ENCODE measurements at places on chromosomes 4 and X. TPM values are rescaled to one million over a fixed set of nuclear protein-coding genes. Genes with fewer than 3 reads are reported as not detected.

DNA sequence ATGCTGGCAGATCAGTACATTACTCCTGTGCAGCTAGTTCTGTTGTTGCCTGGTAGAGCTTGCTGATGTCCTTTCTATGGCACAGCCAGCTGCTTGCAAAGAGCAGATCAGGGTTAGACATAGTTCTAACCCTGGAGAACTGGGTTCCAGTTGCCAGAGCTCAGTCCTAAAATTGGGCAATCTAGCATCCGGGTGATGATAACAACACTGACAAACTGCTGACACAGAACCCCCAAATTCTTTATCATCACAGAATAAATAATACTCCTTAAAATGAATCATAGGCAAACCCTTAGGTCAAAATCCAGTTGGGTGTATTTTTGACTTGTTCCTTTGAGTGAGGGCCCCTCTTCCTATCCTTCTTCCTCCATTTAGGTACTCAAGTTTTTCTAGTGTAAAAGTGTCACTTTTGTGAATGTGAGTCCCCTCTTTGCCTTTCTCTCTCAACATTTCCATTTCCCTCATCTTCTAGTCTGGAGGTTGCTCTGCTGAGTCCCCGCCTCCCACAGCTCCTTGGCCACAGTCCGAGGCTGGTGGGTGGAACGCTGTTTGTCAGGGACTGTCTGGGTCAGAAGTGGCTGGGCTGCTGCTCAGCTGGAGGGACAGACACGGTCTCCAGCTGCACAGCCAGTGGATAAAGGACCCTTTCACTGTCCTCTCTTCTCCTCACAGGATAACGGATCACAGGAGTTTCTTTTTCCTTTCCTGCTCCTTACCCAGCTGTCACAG, 93.6 kb upstream of the RASGEF1B start:
- peak; percentile 90 for DNase-seq

DNA sequence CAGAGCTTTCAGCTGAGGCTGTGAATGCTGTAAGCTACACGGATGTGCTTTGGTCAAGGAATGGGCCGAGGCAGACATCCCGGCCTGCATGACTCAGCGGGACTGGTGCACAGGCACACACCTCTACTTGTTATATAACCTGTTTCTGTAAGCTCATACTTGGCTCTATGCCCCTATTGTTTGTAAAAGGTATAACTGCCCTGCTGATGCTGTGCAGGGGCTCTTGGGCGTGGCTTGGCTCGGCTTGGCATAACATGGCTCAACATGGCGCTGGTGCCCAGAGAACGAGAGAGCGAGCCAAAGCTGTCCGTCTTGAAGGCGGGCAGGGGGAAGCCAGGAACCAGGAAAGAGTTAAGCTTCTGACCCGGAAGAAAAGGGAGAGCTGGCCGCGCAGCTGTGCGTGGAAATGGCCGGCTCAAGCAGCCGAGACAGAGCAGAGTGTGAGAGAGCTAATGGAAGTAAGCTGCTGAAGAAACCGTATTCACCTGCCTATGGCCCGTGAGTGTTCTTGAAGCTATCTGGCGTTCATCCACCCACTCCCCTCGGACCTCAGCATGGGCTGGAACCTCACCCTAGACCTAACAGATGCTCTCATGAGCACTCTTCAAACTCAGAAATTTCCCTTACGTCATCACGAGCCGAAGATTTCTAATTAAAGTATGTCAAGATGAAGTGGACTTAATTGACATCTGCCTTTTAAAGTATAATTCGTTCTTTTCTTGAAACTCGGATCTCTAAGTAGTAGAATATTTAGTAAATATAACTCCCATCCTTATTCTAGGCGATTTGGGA, 286.3 kb upstream of the AGA start:
- no peak for DNase-seq

DNA sequence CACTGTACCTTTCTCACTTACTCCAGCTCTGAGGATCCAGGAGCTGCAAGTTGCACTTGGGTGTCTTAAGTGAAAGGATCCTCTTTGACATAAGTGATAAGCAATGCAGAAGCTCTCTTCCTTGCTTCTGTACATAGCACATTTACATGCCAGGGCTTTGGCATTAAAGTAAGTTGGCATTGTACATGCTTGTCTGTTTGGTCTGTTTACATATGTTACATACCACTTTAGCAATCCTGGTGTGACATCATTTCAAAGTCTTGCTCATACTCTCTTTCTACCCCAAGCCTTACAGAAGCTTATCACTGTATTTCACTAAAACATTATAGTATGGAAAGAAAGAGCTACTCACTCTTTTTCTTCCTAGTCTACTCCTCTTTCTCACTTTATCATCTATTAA, 2548.3 kb downstream of the ARAP2 start:
- no peak for DNase-seq

DNA sequence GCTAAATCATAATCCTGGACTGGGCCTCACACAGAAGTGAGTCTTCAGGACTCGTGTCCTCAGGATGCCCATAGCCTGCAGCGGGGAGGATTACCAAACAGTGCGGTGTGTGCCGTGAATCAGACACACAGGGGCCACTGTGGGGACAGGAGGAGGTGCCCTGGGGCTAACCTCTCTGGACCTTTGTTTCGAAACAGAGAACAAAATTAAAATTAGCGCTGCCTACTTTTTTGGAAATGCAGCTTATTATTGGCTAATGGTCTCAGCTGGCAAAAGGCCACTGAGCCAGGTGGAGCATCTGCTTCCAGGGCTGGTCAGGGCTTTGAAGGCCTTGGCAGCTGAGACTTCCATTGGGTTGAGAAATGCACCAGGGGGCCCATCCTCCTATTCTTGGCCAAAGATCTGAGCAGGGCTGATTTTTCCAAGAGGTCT, 236.2 kb downstream of the EVC2 start:
- no peak for DNase-seq

DNA sequence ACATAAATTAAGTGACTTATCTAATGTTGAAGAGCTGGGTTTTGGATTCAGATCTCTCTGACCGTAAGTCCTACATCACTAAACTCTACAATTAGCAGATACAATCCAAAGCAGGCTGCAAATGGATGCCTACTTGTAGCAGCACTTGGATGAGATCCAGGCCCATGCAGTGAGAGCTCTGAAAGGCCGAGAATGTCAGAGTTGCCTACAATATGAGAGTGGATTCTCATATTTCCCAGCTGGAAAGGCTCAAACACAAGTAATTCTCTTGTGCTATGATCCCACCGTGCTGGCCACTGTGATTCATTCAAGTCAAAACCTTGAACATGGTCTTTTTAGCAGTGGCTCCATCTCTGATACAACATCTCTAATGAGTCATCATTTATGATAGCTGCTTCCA, 125.4 kb upstream of the CHRDL1 start:
- no peak for DNase-seq

DNA sequence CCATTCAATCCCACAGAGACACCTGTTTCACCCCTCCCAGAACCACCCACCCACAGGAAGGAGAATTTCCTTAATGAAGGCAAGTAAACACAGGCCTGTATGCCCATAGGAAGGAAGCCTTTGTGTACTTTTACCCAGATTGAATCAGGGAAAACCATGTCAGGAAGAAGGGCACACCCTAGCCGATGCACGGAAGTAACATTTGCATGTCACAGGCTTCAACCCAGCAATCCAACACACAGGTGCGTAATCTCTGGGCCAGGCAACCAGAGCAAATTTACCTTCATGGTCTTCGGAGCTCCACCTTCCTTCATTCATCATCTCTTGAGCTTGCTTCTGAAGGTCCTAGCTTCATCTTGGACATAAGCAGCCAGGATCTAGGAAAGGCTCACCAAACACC, 206.3 kb downstream of the SHROOM3 start:
- DNase-seq: no peak

- DNase-seq: no peak
Measured at GRCh38 chr4:41043465-41043864, 170.9 kb downstream of the APBB2 start.

DNA sequence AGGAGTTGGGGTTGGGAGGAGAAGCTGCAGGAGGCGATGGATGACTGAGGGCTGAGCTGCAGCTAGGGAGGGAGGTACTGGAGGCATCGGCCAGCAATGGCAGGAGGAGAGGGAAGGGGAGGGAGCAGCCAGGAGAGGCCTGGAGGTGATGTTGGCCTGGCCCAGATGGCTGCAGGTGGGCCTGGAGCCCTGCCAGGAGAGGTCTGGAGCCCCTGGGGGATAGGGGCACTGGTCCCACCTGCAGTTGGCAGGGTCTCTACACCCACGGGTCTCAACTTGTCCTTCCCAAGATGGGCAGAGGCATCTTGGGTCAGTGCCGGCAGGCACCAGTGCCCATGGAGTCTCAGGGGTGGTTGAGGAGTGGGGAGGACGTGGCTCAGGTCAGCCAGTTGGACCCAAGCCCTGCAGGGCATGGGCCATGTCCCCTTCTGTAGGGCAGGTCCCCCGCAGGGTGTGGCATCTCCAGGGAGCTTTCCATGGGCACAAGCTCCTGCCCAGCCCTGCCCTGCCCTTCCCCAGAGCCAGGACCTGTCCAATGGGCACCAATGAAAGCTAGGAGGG, 2.7 kb upstream of the MXD4 start:
- peak; percentile 32 for DNase-seq

- no peak for DNase-seq
Measured at GRCh38 chr4:552019-552418, 24.1 kb downstream of the TMEM271 start.

GRCh38 chrX:97310373-97310772, 426.7 kb downstream of the RPA4 start:
- no peak for DNase-seq

DNA sequence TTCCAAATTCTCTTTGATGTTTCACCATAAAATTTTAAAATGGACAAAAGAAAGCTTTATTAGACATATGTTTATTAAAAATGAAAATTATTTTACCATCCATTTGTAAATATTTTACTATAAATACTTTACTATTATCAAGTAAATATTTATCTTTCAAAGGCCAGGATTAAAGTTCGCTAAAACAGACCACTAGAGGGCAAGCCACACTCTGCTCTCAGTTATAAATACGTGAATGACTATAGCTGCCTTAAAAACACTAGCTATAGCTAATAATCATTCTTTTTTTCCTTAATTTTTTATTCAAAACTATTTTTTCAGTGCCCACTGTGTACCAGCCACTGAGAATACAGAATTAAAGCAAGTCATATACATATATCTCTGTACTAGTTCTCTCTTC, 38.6 kb downstream of the UNC5C start:
- no peak for DNase-seq

GRCh38 chr4:185213877-185214276, 4.5 kb downstream of the SNX25 start:
- no peak for DNase-seq

DNA sequence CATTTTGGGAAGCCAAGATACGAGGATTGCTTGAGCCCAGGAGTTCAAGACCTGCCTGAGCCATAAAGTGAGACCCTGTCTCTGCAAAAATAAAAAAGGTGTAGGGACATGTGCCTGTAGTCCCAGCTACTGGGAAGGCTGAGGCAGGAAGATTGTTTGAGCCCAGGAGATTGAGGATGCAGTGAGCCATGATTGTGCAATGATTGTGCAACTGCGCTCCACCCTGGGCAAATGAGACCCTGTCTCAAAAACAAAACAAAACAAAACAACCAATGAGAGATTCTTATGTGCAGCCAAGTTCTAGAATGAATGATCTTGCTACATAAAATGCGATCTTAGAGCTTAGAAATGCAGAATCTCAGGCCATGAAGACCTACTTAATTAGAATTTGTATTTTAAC, 22.5 kb downstream of the SLC9B2 start:
- no peak for DNase-seq

GRCh38 chr4:37675587-37676290, 10.4 kb downstream of the RELL1 start:
- DNase-seq: no peak

DNA sequence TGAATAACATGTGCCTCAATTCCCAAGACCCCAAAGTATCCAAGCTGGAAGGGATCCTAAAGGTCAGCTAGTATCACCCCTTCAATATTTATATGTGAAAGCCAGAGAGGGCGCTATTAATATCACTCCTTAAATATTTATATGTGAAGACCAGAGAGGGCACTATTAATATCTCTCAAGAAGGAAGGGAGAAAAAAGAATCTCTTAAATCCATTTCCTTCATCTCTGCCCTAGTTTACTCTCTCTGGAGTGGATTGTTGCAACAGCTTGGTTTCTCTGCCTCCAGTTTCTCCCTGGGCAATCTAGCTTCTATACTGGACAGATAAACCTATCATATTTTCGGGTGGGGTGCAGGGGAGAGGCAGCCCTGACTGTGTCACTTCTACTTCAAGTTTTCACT, 31.6 kb upstream of the MSN start:
- DNase-seq: no peak

DNA sequence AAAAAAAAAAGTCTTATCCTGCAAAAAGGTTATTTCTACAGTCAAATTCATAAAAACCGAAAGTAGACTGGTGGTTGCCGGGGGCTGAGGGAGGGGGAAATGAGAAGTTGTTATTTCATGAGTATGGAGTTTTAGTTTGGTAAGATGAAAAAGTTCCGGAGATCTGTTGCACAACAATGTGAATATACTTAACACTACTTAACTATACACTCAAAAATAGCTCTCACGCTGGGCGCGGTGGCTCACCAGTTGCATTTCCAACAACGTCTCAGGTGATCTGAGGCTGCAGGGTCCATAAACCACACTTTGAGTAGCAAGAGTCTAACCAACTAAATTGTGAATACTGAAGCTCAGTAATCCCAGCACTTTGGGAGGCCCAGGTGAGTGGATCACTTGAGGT, 52.4 kb downstream of the ANOS1 start:
- no peak for DNase-seq

- no peak for DNase-seq
Measured at GRCh38 chrX:71170660-71171059, 26.0 kb downstream of the NLGN3 start.

- DNase-seq: no peak
Measured at GRCh38 chr4:40763228-40763716, 13.5 kb downstream of the NSUN7 start.

GRCh38 chrX:72117636-72118210, 14.0 kb downstream of the RTL5 start:
- no peak for DNase-seq

- no peak for DNase-seq
Measured at GRCh38 chr4:119303587-119304305, 18.2 kb downstream of the FABP2 start.

DNA sequence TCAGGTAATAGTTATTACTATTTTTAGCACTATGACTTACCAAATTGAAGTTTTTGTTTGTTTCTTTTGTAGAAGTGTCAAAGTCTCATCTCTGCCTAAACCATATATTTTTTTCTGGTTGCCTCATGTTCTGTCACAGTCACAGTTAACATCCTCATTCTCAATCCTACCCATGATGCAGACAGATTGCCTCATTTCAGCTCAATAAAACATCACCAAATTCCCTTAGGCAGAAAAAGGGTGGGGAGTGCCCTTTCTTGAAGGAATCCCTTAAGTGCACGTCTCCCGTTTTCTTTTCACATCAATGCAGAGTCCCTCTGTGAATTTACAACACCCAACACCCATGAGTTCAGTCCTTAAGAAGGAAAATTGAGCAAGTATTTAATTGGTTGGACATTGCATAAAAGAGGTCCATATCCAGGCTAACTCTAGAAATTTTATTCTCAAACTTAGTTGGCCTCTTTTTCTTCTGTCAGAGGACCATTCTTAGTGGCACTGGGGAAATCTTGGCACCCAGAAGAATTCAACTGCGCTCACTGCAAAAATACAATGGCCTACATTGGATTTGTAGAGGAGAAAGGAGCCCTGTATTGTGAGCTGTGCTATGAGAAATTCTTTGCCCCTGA, 103.7 kb upstream of the BMPR1B start:
- no peak for DNase-seq

The TRIM75 gene
- total RNA-seq: not detected

The NFXL1 gene
- 4.5 TPM for total RNA-seq

The BEX4 gene
- 29.6 TPM for total RNA-seq

The PPP1R2C gene
- not detected for total RNA-seq

The SLIT2 gene
- total RNA-seq: 8.5 TPM

The PALLD gene
- total RNA-seq: 998 TPM

The PAGE1 gene
- total RNA-seq: not detected

The GAGE13 gene
- total RNA-seq: not detected

Data from left ventricle myocardium superior (tissue), 1 donor.